Right lobe of liver (tissue), 6 donors: ENCODE measurements at places on chromosomes 11 and 22.

DNA sequence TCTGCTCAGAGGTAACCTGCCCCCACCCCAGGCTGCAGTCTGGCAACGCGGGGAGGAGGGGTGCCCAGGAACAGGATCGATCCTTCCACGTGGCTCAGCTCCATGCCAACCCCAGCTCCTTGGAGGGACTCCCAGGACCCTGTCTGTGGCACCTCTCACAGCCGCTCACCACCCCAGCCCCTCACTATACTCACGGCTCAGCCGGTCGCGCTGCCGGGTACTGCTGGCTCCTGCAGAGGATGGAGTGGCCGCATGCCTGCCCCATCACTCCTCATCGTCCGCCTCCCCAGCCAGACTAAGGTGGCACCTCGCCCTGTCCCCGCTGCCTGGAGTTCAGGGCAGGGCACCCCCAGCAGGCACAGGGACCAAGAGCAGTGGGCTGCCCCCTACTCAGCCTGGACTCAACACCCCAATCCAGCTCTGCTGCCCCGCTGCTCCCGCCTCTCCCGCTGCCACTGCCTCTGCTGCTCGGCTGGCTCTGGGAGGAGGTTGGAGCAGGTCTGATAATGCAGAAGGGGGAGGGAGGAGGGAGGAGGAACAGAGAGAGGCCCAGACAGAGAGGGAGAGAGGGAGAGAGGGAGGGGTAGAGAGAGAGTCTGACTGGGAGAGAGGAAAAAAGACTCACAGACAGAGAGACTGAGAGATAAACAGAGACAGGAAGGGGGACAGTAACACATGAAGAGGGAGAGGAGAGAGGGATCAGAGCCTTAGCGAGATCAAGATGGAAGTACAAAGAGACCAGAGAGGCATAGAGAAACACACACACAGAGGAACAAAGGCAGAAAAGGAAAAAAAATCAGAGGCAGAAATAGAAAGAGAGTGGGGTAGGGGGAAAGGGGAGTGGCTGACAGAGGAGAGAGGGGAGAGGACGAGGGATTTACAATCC is at the start of gene PDE2A:
PDE2A (minus strand) TSS at position 480 of the 886 bp plus-strand sequence; CDS start at position 265, 215 bp downstream.
- H3K4me3 ChIP-seq: no peak within 1 kb of the TSS
- no peak for DNase-seq
- no peak within 1 kb of the TSS for H3K27ac ChIP-seq
- peaks cover 13% of the 10 kb centered on the region for H3K27me3 ChIP-seq
- H3K4me1 ChIP-seq: peaks cover 4% of the 10 kb centered on the region
- H3K36me3 ChIP-seq: no peaks in the 10 kb centered on the region

DNA sequence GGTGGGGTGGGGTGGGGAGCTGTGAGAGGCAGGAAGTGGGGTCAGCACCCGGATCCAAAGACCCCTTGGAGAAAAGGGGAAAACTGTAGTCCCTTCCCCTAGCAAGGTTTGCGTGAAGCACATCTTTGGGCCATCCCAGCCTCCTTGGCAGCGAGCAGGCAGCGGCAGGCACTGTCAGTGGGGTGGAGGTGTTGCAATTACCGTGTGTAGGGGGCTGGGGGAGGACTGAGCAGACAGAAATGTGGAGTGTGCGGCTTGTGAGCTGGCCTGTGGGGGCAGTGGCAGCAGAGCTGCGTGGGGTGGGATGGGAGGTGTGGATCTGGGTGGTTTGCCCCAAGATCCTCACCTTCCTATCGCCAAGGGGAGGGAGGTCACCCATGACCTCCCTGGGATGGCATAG is 16.4 kb downstream of the DAGLA start:
- H3K27ac ChIP-seq: no peak overlapping the region
- no peak for DNase-seq
- no peaks in the 10 kb centered on the region for H3K36me3 ChIP-seq
- H3K4me3 ChIP-seq: no peak overlapping the region
- no peaks in the 10 kb centered on the region for H3K27me3 ChIP-seq

GRCh38 chr11:47348859-47349258 is 3.6 kb downstream of the MYBPC3 start:
- peak; percentile 44 for DNase-seq
- no peaks in the 10 kb centered on the region for H3K4me1 ChIP-seq
- no peaks in the 10 kb centered on the region for H3K27me3 ChIP-seq
- H3K36me3 ChIP-seq: no peaks in the 10 kb centered on the region

GRCh38 chr11:95917193-95918036 is 6.5 kb downstream of the MTMR2 start:
- DNase-seq: no peak
- H3K4me3 ChIP-seq: no peak overlapping the region
- H3K4me1 ChIP-seq: no peaks in the 10 kb centered on the region
- H3K27ac ChIP-seq: no peak overlapping the region

DNA sequence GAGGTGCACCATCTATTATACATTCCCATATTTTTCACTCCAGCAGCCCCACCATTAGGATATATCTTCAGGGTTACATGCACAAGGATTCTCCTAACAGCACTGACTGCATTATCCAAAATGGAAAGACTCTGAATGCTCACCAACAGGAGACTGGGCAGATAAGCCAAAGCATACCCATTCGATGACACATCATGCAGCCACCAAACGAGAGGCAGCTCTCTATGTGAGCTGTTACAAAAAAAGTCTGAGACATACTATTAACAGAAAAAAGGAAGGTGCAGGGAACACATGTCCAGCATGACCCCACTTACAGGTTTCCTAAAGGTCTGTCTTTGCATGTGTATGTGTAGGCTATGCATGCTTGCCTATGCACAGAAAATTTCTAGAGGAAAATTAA is 12.4 kb upstream of the SERPIND1 start:
- H3K4me1 ChIP-seq: no peaks in the 10 kb centered on the region
- no peak overlapping the region for H3K27ac ChIP-seq
- no peak for DNase-seq
- H3K27me3 ChIP-seq: no peaks in the 10 kb centered on the region

GRCh38 chr11:98180511-98180910 is 840.2 kb upstream of the CNTN5 start:
- H3K4me1 ChIP-seq: no peaks in the 10 kb centered on the region
- H3K36me3 ChIP-seq: no peaks in the 10 kb centered on the region
- H3K27me3 ChIP-seq: no peaks in the 10 kb centered on the region
- H3K4me3 ChIP-seq: no peak overlapping the region
- H3K27ac ChIP-seq: no peak overlapping the region

DNA sequence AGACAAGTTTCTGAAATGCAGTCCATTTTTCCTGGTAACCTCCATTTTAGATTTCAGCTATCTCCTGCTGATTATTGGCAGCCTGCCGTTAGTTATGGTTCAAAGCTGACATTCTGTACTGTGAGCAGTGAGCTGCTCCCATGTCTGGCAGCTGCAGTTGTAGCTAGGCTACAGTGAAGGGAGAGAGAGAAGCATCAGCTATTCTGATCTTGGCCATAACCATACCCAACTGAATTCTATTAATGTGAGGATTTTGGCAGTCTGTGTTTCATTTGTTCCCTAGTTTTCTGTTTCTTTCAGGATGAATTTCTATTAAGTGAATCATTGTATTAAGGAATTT is 33.4 kb downstream of the SIK2 start:
- DNase-seq: no peak
- H3K36me3 ChIP-seq: no peaks in the 10 kb centered on the region
- H3K27me3 ChIP-seq: no peaks in the 10 kb centered on the region
- H3K4me1 ChIP-seq: peaks cover 49% of the 10 kb centered on the region
- peak overlapping the region; percentile 6 for H3K27ac ChIP-seq

DNA sequence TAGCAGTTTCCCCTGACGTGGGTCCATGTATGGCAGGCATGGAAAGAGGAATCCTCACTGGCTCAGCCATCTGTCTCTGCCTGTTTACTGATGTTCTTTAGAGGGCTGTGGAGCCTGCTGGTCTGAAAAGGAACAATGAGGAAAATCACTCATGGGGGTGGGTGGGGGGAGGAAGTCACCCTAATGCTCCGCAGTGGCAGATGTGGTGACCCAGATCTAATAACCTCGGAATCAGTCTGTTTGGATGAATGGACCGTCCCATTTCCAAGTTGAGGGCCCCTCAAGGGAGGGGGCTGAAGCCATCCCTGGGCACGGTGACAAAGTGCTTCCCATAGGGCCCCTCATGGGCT is 4.4 kb downstream of the BCR start:
- no peak overlapping the region for H3K4me3 ChIP-seq
- no peaks in the 10 kb centered on the region for H3K27me3 ChIP-seq
- peaks cover 20% of the 10 kb centered on the region for H3K4me1 ChIP-seq
- no peak for DNase-seq
- H3K27ac ChIP-seq: no peak overlapping the region

DNA sequence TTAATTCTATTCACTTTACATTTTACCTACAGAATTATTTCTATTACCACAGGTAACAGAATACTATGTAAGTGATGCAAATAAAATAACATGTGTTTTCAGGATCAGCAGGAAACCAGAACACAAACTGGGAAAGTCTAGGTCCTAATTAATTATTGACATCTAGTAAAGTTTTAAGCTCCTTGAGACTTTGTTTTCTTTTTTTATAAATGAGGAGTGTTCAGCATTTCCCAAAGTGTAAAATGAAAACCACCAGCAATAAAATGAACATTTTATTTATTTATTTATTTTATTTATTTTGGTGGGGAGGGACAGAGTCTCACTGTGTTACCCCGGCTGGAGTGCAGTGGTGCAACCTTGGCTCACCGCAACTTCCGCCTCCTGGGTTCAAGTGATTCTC is 123.6 kb downstream of the ARHGAP42 start:
- H3K36me3 ChIP-seq: no peaks in the 10 kb centered on the region
- DNase-seq: no peak
- H3K27me3 ChIP-seq: no peaks in the 10 kb centered on the region
- H3K27ac ChIP-seq: no peak overlapping the region
- no peak overlapping the region for H3K4me3 ChIP-seq

GRCh38 chr11:112977755-112978154 is 16.5 kb downstream of the NCAM1 start:
- no peaks in the 10 kb centered on the region for H3K4me1 ChIP-seq
- no peak overlapping the region for H3K27ac ChIP-seq
- H3K36me3 ChIP-seq: no peaks in the 10 kb centered on the region
- no peak for DNase-seq

- DNase-seq: no peak
- no peaks in the 10 kb centered on the region for H3K27me3 ChIP-seq
- no peaks in the 10 kb centered on the region for H3K4me1 ChIP-seq
- no peaks in the 10 kb centered on the region for H3K36me3 ChIP-seq
- no peak overlapping the region for H3K27ac ChIP-seq
- no peak overlapping the region for H3K4me3 ChIP-seq
Observed at GRCh38 chr11:21069909-21070308, 400.5 kb downstream of the NELL1 start.

- no peaks in the 10 kb centered on the region for H3K27me3 ChIP-seq
- no peaks in the 10 kb centered on the region for H3K4me1 ChIP-seq
- DNase-seq: no peak
- no peak overlapping the region for H3K4me3 ChIP-seq
Observed at GRCh38 chr11:78370406-78371172, 47.0 kb downstream of the GAB2 start.

DNA sequence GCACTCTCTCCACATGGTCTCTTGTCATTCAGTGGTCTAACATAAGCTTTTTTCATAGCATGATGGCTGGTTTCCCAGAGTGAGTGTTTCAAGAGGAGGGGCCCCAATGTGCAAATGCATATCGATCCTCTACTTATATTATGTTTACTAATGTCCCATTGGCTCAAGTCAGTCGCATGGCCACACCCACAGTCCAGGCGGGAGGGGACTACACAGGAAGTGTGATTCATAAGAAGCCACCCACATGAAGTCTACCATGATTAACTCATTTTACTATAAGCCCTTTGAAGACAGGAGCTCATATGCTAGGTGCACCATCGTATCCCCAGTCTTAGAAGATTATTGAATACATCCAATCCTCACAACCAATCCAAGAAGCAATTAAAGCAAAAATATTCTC is 89.5 kb upstream of the ISX start:
- no peak overlapping the region for H3K27ac ChIP-seq
- H3K4me1 ChIP-seq: no peaks in the 10 kb centered on the region
- H3K4me3 ChIP-seq: no peak overlapping the region
- no peak for DNase-seq
- H3K36me3 ChIP-seq: no peaks in the 10 kb centered on the region

GRCh38 chr22:25514436-25515180 is 49.9 kb upstream of the GRK3 start:
- DNase-seq: no peak
- no peaks in the 10 kb centered on the region for H3K27me3 ChIP-seq

DNA sequence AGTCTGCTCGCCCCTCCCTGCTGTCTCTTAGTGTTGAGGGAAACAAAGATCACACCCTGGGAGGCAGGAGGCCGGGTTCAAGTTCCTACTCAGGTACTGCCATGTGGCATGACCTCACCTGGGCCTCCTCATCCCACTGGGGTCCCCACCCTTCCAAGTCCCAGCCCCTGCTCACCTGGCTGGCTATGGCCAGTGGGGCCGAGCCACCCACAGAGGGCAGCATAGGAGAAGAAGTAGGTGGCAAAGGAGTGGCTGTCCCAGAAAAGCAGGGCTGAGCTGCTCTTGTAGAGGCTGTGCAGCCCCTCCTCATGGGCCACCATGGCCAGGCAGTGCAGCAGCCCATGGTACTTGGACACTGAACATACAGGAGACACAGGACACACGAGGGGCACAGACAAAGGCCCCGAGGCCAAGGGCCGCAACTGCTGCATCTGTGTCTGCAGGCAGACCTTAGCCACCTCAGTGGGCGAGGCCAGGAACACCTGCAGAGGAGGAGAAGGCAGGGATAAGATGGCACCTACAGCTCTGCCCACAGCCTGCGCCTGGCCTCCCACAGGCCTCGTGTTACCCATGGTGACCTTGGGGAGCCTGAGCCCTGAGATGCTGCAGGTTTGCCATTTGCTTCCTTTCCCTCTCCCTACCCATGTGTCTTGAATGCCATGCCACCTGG is 50.6 kb upstream of the MPEG1 start:
- no peak overlapping the region for H3K4me3 ChIP-seq
- H3K4me1 ChIP-seq: no peaks in the 10 kb centered on the region
- no peak overlapping the region for H3K27ac ChIP-seq
- no peaks in the 10 kb centered on the region for H3K27me3 ChIP-seq

DNA sequence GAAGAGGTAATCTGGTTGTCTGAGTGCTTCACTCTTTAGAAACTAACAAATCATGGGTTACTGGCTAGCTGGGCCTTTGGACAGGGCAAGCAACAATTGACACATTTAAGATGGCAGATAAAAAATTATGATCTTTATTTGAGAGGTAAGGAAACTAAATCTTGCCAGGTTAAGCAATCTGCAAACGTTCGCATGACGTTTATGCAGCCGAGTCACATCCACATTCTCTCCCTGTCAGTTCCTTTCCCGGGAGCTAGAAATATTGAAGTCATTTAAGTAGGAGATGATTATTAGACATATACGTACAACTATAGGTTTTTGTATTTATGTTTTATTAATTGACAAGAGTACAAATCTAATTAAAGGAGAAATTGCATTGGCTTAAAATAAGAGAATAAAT is 57.4 kb upstream of the RCN1 start:
- H3K27ac ChIP-seq: no peak overlapping the region
- no peaks in the 10 kb centered on the region for H3K4me1 ChIP-seq
- no peaks in the 10 kb centered on the region for H3K27me3 ChIP-seq
- no peak overlapping the region for H3K4me3 ChIP-seq
- no peaks in the 10 kb centered on the region for H3K36me3 ChIP-seq

- H3K27me3 ChIP-seq: no peaks in the 10 kb centered on the region
- DNase-seq: no peak
- peaks cover 28% of the 10 kb centered on the region for H3K4me1 ChIP-seq
- H3K4me3 ChIP-seq: no peak overlapping the region
- no peaks in the 10 kb centered on the region for H3K36me3 ChIP-seq
Observed at GRCh38 chr11:44570411-44571155, 5.1 kb downstream of the CD82 start.
